Calu3 (cell line): ENCODE measurements at places on chromosomes 12 and 14.
A peak's percentile ranks its signal among the peaks of the same experiment; 100 is the strongest.

- DNase-seq, result no peak
These were observed 94.7 kb downstream of the SLC38A1 start for GRCh38 chr12:46174061-46174662.

DNA sequence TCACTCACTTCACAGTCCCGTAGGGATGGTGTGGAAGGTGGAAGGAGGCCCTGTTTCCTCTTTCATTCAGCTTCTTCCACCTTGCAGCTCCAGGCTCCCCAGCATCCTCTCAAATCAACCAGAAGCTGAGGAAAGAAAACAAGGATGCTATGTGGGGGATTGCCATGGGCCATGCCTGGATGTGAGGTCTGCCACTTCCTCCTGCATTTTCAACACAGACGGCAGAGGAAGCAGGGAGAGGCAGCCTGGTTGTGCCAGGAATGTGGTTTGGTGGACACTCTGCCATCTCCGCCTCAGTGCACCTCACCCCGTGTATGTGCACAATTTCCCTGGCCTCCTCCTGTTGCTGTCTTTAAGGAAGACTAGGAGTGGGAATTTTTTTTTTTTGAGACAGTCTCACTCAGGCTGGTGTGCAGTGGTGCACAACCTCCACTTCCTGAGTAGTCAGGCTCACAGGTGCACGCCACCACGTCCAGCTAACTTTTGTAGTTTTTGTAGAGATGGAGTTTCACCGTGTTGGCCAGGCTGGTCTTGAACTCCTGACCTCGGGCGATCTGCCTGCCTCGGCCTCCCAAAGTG, 99.2 kb downstream of the SLC15A4 start:
- no peak for DNase-seq

- DNase-seq, result peak; percentile 90
These were observed 227.3 kb downstream of the KTN1 start for GRCh38 chr14:55807053-55807880.

DNA sequence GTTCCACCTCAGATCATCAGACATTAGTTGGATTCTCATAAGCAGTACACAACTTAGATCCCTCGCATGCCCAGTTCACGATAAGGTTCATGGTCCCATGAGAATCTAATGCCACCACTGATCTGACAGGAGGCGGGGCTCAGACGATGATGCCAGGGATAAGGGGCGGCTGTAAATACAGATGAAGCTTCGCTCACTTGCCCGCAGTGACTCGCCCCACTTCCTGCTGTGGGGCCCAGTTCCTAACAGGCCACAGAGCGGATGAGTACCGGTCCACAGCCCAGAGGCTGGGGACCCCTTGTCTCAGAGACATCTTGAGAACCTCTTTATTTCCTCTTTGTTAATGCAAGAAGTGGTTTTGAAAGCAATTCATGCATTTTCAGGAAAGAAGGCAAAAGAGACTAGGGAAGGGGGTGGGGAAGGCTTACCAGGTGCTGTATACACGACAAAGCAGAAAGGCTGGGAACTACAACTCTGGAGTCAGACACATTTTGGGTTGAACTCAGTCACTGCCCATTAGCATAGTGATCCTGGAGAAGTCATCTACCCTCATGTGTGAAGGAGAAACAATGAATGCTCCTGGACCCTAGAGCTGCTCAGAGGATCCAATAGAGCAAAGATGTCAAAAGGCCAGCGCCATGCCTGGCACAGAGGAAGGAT, 68.7 kb downstream of the EID3 start:
- DNase-seq, result no peak

GRCh38 chr12:6787309-6787708, 2.0 kb upstream of the CD4 start:
- DNase-seq, result no peak
